ENCODE measurements at places on chromosomes 7 and 10.
A peak's percentile ranks its signal among the peaks of the same experiment; 100 is the strongest.

- no peak for DNase-seq
Measured at GRCh38 chr7:1569016-1569415, 816 bp downstream of the PSMG3 start.

DNA sequence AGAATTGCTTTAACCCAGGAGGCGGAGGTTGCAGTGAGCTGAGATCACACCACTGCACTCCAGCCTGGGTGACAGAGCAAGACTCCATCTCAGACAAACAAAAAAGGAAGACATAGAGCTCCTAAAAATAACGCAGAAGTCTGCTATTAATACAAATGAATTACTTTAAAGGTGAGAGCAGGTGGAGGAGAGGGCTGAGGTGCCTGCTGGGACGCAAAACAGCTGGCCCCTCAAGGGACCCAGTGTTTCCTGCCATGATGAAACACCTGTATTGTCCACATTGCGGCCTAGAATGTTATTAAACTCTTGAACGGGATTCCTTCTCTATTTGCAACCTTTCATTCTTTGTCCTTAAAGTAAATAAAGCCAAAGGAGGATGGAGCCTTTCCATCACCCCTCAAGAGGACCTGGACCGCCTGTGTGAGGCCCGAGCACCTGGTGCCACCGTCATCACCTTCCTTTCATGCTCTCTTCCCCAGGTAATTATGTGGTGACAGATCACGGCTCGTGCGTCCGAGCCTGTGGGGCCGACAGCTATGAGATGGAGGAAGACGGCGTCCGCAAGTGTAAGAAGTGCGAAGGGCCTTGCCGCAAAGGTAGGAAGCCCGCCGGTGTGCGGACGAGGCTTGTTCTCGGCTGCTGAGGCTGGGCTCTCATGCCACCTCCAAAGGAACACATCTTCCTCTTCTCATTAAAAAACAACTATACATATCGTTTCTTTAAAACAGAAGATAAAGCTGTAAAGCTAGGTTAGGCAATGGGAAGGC lies 136.7 kb downstream of the EGFR start:
- DNase-seq, result peak; percentile 14

- peak; percentile 6 for DNase-seq
Measured at GRCh38 chr10:69636626-69637605, 6.9 kb downstream of the FAM241B start.

DNA sequence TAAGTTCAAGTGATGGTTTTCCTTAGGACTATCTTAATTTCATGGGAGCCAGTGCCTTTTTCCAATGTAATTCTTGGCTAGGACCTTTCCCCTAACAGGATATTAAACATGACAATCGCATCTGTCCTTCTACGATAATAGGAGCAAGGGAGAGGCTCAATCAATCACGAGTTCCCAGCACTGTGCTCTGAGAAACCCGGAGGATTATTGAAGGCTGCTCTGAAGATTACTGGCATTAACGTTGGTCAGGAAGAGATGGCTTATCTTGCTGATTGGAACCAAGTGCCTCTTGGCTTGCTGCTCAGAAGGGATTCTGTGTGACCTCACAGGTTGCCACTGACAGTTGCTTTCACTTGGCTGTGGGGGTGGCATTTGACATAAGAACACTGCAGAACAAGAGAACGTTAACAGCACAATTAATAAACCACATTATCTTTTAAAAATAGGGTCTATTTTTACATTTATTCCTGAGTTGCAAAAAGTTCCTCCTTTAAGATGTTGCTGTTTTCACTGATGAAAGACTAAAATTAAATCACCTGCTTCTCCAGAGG lies 252.1 kb upstream of the TAC1 start:
- DNase-seq, result no peak

- no peak for DNase-seq
Measured at GRCh38 chr7:121529003-121529402, 132.9 kb upstream of the FAM3C start.

GRCh38 chr10:133257489-133258065 lies 19.1 kb downstream of the ADAM8 start:
- DNase-seq, result peak; percentile 23

GRCh38 chr7:4683043-4683883 lies 1.2 kb downstream of the FOXK1 start:
- peak; percentile 33 for DNase-seq

DNA sequence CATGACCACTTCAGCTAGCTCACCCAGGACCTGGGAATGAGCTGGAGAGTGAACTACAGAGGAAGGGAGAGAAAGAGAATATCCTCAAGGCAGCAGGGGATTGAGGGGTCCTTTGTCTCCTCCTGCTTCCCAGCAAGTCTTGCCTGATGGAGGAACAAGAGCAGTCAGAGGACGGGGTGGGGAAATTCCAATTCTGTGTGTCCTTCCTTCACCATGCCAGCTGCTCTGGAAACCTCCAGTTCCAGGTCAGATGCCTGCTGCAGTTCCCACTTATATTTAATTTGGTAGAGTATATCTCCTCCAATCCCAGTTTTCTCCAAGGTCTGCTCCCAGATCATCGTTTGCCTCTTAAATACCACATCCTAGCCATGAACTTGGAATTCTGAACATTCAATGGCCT lies 21.4 kb upstream of the LEP start:
- no peak for DNase-seq

- no peak for DNase-seq
Measured at GRCh38 chr10:50517626-50518025, 106.1 kb downstream of the SGMS1 start.

GRCh38 chr7:106178593-106179134 lies 66.6 kb upstream of the SYPL1 start:
- no peak for DNase-seq

- no peak for DNase-seq
Measured at GRCh38 chr7:104814671-104815400, 199.2 kb upstream of the KMT2E start.

GRCh38 chr7:158975526-158976467 lies 119.4 kb downstream of the DYNC2I1 start:
- DNase-seq, result peak; percentile 73

DNA sequence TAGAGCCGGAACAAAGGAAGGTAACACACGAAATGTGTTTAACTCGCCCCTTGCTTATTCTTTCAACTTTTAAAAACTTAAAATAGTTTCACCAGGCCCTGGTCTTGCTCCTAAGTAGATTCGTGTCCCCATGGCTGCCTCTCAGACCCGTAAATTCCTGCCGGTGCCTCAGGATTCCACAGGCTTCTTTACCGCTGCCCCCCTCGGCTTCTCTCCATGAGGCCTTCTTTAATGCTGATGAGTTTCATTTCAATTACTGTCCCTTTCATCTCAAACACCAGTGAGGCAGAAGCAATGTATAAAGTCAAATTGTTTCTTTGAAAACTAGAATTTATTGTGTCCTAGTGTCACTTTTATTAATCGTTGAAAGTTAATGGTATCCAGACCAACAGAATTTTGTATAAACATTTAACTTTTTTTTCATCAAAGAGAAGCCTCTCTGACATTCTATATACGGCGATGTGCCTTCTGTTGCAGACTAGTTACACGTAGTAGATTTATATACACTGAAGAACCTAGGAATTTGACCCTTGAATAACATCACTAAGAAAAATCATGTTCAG lies 225.2 kb downstream of the C7orf25 start:
- DNase-seq, result no peak

- DNase-seq, result no peak
Measured at GRCh38 chr10:88980247-88980646, 10.4 kb upstream of the FAS start.

GRCh38 chr7:157274991-157275427 lies 61.8 kb upstream of the DNAJB6 start:
- DNase-seq, result no peak

DNA sequence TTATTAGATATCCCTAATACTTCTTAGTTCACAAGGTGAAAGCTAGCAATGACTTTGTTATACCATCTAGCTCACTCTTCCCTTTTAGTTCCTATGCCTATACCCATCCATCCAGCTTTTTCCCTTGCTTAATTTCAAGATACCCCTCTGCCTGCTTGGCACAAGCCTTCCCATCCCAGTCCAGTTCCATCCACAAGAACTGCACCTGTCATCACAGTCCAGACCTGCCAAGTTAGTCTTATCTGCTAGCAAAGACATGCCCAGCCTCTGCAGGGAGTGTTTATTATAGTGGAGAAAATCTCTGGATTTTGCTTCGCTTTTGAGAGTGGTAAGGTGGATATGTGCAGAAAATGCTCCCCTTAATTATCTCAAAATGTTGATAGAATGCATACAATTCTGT lies 158.2 kb downstream of the ST7 start:
- DNase-seq, result no peak

DNA sequence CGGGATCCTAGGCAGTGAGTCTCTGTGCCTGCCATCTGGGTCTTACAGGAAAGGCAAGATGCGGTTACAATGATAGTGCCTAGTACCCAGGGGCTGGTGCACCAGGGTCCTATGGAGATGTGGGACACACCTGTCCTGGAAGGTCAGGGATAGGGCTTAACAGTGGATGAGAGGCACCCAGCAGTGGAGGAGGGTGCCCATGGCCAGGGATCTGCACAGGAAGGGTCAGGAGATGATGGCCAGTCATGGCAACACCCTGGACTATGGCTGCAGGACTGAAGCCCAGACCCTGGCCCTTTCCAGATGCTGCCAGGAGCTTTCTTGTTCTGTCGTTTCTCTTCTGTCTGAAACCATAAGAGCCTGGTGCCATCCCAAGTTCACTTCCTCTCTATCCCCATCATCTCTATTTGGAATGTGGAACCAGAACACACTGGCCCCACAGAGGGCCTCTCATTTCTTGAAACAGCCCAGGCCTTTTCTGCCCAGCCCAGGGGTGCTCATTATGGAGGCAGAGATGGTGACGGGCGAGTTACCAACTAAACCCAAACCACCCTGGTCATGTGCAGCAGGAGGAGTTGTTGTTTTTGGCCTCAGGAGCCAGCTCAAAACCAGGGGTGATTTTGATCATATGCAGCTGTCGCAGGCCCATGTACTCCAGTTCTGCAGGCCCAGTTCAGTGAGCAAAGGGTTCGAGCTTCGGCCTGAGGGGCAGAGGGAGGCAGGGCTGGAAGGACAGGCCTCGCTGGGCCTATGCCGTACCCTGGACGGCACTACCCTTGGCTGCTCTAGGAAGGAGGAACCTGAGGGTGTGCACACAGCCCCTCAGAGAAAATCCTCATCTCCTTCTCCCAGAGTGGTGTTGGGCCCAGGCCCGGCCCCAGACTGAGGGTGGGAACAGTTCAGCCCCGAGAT lies 52.6 kb upstream of the GDF10 start:
- no peak for DNase-seq

- no peak for DNase-seq
Measured at GRCh38 chr10:121076776-121077715, 225.9 kb downstream of the WDR11 start.

- no peak for DNase-seq
Measured at GRCh38 chr10:79143879-79144278, 75.1 kb downstream of the ZMIZ1 start.

- DNase-seq, result peak; percentile 45
Measured at GRCh38 chr7:100563809-100564400, 9.8 kb downstream of the SAP25 start.

- no peak for DNase-seq
Measured at GRCh38 chr10:70197235-70197945, 27.1 kb upstream of the SAR1A start.

DNA sequence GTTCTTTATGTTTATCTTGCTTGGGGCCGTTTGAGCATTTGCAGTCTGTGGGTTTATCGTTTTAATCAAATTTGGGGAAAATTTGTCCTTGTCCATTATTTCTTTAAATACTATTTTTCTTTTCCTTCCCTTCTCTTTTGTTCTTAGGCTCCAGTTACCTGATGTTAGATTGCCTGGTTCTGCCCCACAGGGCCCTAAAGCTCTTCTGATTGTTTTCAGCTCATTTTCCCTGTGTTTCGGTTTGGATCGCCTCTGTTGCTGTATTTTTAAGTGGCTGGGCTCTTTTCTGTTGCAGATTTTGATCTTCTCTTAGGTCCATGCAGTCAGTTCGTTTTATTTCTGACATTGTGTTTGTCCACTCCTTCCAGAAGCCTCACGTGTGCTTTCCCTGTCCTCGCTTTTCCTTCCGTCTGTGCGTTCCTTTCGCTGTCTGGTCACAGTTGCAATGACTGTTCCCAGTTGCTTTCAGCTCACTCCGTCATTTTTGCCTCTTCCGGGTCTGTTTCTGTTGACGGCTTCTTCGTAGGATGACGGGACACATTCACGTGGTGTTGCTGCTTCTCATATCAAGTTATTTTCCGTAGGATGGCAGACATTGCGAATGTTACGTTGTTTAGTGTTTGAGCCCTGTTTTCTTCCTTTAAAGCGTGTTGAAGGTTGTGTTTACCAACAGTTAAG lies 111.4 kb downstream of the INPP5A start:
- DNase-seq, result no peak

- no peak for DNase-seq
Measured at GRCh38 chr7:54109501-54109900, 432.7 kb upstream of the VSTM2A start.

- DNase-seq, result peak; percentile 9
Measured at GRCh38 chr7:3194501-3195141, 106.4 kb upstream of the SDK1 start.

DNA sequence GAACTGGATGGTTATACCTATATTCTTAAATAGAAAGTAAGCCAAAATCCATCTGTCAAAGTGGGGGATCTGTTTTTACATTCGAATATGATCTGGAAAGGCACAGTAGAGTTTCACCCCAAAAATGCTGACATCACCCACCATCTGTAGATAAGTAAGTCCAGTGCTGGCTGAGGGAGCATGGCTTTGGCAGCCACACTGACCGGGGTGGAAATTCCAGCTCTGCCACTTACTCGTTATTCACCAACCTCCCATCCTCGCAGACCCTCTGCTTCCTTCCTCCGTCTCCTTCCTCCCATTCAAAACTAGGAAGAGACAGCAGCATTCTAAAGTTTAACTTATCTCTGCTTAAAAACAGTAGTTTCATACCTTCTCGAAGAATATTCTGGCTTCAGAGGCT lies 84.9 kb upstream of the GATA3 start:
- DNase-seq, result no peak

DNA sequence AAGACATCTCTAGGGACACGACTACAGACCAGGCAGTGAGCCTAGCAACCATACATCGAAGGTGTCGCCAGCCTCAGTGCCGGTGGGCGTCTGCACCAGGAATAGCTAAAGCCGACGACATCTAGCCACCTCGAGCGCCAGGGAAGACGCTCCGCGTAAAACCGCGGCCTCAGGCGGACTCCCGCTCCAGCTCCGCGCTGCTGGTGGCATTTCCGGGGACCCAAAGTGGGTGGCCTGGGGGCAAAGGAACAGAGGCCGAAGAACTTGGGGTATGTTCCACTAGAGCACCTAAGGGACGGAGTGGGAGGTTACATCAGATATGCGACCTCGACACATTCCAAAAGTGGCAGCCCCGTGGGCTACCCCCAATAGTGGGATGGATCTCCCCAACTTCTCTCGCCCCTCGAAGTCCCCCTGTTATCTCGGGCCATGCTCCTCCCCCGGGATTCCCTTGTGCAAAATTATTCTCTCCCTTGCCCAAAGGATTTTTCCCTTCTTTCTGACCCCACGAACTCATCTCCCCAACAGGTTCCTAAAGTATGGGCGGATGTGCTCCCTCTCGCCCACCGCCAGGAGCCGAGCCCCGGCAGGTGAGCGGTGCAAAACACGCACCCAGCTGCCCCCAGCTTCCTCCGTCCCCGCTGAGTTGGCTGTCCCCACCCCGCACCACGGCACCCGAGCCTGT lies 1.2 kb downstream of the KCNMA1 start:
- DNase-seq, result peak; percentile 72
